ENCODE measurements at places on chromosomes 1 and 21. TPM values are rescaled to one million over a fixed set of nuclear protein-coding genes. Genes with fewer than 3 reads are reported as not detected.

Gene FHAD1
- total RNA-seq = not detected

Gene UBL4B
- not detected for total RNA-seq

DNA sequence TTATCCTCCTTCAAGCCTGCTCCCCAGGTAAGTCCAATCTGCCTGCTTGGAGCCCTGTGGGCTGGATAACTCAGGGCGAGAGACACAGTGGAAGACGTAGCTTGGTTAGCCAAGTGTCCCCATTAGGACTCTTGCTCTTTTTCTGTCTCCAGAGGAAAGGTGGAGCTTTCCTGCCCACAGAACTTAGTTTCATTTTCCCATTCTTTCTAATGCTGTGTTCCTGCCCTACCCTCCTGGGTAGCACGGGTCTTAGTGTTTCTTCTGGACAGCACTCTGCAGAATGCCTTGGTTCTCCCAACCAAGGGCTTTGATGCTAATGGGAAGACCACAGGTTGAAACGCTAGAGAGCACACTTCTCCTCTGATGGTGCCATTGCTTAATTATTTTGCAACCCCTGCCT lies 92.5 kb upstream of the LRRC8D start:
- no peaks in the 10 kb centered on the region for H3K27me3 ChIP-seq
- peaks cover 14% of the 10 kb centered on the region for H3K36me3 ChIP-seq
- H3K4me1 ChIP-seq = peaks cover 76% of the 10 kb centered on the region

- peaks cover 9% of the 10 kb centered on the region for H3K4me1 ChIP-seq
- H3K27ac ChIP-seq = no peak overlapping the region
- H3K36me3 ChIP-seq = no peaks in the 10 kb centered on the region
- no peak for DNase-seq
- H3K4me3 ChIP-seq = no peak overlapping the region
These were observed 4.7 kb downstream of the OLFML2B start for GRCh38 chr1:162019006-162019405.

- peaks cover 3% of the 10 kb centered on the region for H3K36me3 ChIP-seq
- peak overlapping the region; percentile 84 for H3K27ac ChIP-seq
- DNase-seq = peak; percentile 67
- no peaks in the 10 kb centered on the region for H3K27me3 ChIP-seq
These were observed 1.9 kb upstream of the SLC27A3 start for GRCh38 chr1:153773096-153773921.

DNA sequence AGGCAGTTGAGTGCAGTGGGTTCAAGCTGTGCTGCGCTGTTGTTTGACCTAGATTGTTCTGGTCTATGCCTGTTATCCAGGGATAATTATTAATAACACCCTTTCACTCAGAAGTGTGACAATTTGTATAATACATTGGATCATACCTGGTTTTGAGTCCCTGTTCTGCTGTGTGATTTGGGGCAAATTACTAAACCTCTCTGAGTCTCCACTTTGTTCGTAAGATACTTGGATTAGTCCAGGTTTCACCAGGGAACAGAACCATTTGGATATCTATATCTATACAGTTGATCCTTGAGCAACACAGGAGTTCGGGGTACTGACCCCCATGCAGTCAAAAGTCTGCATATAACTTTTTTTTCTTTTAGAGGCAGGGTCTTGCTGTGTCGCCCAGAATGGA lies 2.3 kb downstream of the NENF start:
- no peak overlapping the region for H3K27ac ChIP-seq
- H3K27me3 ChIP-seq = no peaks in the 10 kb centered on the region
- no peak overlapping the region for H3K4me3 ChIP-seq

Data from natural killer cell treated with Interleukin-12 subunit alpha and Interleukin-12 subunit beta and Interleukin-15 and Interleukin-18, amount 100 ng/mL, for 72 hours (primary cell).